ENCODE measurements at places on chromosomes 5 and 9.

DNA sequence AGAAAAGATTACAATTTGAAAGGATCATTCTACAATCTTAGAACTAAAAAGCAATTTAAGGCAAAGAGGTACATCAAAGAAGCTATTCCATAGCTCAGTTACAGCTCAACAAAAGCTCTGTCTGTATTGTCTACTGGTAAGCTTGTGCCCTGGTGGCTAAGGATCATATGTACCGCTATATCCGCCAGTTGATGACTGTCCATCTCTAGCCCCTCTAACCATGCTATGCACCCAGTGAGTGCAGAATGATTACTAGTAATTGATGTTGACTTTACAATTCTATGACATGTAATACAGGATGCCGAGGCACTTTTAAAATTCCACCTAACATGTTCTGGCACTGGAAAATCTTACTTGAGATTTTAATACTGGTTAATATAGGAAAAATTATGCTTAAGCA is 13.1 kb downstream of the LOX start:
- no peak for DNase-seq

GRCh38 chr5:43620944-43621505 is 18.0 kb downstream of the NNT start:
- no peak for DNase-seq

DNA sequence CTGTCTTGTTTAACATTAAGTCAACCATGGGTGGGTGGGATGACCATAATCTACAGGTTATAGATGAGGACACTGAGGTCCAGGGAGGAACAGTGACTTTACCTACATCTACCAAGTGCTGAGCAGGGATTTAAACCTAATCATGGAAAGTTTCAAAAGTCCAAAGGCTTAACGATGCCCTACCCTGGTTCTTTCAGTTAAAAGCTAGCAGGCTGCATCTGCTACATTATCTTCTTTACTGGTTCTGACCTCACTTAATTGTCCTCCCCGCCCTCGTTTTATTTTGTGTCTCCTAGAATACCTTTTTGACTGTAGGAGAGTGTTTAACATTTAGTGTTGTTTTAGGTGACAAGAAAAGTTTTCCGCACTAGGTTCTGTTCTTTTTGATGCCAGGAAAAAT is 735.2 kb downstream of the TLR4 start:
- no peak for DNase-seq

DNA sequence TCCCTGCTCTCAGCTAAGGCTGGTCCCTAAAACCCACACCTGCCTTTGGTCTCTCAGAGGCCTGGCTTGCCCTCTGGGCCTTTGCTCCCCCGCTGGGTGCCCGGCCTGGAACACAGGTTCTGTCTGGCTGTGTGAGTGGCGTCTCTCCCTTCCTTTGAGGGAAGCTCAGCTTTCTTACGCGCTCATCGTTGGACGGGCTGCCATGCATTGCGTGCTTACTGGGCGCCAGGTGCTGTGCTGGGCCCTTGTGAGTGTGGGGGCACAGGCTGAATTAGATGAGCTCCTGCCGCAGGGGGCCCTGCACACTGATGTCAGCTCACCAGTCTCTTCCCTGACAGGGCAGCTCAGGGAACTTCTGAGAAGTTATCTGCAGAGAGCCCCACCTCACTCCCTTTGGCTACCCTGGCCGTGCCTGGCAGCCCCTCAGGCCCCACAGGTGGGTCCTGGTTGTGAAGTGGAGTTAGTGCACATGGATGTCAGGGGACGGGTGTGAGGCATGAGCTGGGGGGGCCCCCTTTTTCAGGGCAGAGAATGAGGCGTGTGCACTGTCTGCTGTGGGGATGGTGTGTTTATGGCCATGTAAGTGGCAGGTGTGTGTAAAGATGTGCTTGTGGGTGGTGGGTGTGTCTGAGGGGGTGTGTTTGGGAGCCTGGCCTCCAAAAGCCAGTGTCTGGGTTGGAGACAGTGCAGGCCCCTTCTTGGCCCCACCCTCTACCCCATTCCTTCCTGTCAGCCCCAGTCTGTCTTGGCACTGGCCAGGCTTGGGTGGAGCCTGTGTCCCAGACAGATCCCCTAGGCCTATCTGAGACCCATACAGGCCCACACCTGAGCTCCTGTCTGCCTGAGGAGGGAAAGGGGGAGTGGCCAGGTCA is 7.5 kb upstream of the RMND5B start:
- DNase-seq: no peak

- no peak for DNase-seq
These were observed 107.6 kb downstream of the GRIA1 start for GRCh38 chr5:153598099-153598498.

DNA sequence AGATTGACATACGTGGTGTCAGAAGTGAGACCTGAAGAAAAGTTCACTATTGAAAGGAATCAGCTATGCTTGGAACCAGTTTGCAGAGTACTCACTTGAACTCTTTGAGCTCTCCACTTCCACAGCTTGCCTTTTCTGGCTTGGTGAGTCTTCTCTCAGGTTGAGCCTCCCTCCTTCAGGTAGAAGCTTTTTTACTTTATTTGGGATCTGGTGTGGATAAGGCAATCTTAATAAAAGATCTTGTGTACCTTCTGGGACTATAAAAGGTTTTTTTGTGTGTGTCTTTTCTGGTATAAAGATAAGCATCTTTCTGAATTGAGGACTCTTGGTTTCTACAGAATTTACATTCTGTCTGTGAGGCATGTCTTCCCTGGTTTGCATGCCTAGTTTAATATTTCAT is 5.4 kb upstream of the CPLANE1 start:
- no peak for DNase-seq

GRCh38 chr9:125822160-125822559 is 75.0 kb downstream of the PBX3 start:
- DNase-seq: no peak

DNA sequence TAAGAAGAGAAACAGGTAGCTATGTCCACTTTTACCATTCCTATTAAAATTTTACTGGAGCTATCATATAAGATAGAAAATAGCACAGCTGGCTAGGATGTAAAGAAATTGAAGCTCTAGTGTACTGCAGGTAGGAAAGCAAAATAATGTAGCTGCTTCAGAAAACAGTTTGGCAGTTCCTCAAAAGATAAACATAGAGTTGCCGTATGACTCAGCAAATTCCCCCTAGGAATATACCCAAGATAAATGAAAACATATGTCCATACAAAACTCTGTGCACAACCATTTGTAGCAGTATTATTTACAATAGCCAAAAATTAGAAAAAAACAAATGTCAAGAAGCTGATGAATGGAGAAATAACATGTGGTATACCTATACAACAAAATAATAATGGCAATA is 64.6 kb upstream of the SHISAL2B start:
- no peak for DNase-seq

- DNase-seq: no peak
These were observed 119.7 kb downstream of the FAM174A start for GRCh38 chr5:100654895-100655294.

GRCh38 chr9:87810679-87811178 is 71.9 kb upstream of the SPATA31E1 start:
- DNase-seq: no peak

DNA sequence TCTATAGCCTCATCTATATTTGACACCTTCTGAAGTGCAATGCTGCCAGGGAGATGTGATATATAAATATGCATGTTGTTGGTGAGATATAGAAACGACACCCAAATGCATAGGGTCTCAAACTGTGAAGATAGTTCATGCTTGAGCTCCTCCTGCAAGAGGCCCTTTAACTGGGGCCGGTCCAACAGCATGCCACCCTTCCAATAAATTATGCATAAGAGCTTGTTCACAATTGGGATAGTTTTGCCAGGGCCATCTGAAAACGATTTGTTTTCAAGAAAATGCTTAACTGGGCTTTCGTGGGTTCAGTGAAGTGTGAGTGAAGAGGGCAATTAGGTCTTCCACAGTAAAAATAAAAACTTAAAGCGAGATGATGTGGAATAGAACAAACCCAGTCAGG is 424.2 kb upstream of the WWC1 start:
- no peak for DNase-seq

DNA sequence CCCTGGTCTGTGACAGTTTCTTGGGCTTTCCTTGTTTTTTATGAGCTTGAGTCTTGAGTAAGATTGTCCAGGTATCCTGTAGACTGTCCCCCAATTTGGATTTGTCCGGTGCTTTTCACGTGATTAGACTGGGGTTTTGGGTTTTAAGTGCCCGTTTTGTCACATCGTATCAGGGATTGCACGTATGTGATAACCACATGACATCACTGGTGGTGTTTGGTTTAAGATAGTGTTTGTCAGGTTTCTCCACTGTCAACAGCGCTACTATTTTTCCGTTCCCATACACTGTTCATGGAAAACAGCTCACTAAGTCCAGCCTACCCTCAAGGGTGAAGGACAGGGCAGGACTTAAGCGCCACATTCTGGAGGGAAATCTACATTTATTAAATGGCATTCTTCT is 39.7 kb downstream of the LMNB1 start:
- no peak for DNase-seq

DNA sequence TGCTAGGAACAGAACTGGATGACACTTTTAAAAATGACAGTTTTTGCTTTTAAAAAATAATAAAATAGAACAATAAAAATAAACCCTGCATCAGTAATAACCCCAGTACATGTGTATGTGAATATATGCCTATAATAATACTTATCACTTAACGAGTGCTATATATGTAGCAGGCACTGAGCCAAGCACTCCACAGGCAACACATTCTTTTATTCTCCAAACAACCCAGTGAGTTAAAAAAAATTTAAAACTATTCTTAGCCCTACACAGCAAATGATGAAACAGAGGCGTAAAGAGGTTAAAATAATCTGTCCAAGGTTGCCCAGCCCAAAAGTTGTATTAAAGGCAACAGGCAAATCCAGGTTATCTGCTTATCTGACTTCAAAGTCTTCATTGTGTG is 124.5 kb upstream of the SMIM23 start:
- no peak for DNase-seq

GRCh38 chr9:13224366-13224765 is 55.1 kb downstream of the MPDZ start:
- DNase-seq: no peak

- DNase-seq: no peak
These were observed 5.1 kb upstream of the PCDH1 start for GRCh38 chr5:141883184-141883891.

- DNase-seq: no peak
These were observed 13.6 kb upstream of the CEP72 start for GRCh38 chr5:598564-598890.

DNA sequence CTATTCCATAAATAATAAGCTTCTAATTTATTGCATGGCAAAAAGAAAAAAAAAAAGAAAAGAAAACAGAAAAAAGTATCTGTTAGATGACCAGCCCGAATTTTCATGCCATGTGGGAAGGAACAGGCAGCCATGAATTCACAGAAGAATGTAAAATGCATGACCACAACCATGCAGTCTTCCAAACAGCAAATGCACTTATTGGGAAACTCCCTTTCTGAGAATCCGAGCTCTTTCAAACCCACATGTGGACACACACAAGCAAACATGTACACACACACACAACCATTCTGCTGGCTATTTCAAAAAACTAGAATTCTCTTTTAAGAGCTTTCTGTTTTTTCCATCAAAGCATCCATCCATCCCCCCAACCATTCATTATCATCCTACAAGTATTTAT is 236.1 kb downstream of the DNAH5 start:
- no peak for DNase-seq

- DNase-seq: no peak
These were observed 90.2 kb downstream of the TMEM174 start for GRCh38 chr5:73263001-73263710.

- DNase-seq: no peak
These were observed 126.7 kb upstream of the GRHPR start for GRCh38 chr9:37295796-37296195.

DNA sequence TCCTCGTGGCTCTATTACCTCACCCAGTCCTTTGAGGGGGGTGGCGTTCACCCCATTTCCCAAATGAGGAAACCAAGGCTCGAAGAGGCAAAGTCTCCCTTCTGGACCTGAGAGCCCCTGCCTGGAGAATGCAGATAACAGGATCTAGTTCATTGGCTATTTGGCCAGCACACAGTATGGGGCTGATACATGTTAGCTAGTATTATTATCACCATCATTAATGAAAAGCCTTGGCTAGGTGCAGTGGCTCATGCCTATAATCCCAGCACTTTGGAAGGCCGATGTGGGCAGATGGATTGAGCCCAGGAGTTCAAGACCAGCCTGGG is 4.3 kb downstream of the SH3GLB2 start:
- no peak for DNase-seq

DNA sequence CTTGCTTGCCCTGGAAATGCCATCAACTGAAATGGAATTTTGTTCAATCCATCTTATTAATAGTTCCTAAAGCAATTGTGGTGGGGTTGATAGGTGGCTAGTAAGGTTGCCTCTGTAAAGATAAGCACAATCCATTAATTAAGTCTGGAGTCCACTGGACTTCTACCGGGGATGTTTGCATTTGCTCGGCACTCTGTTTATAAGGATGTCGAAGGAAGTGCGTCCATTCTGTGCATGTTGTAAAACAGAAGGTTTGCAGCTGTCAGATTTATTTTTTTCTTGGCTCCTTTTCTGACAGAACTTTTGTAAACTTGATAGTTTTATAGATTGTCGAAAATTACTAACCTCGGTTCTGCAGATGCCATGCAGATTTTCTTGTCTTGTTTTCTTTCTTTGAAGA is 12.8 kb upstream of the TNFAIP8 start:
- no peak for DNase-seq

DNA sequence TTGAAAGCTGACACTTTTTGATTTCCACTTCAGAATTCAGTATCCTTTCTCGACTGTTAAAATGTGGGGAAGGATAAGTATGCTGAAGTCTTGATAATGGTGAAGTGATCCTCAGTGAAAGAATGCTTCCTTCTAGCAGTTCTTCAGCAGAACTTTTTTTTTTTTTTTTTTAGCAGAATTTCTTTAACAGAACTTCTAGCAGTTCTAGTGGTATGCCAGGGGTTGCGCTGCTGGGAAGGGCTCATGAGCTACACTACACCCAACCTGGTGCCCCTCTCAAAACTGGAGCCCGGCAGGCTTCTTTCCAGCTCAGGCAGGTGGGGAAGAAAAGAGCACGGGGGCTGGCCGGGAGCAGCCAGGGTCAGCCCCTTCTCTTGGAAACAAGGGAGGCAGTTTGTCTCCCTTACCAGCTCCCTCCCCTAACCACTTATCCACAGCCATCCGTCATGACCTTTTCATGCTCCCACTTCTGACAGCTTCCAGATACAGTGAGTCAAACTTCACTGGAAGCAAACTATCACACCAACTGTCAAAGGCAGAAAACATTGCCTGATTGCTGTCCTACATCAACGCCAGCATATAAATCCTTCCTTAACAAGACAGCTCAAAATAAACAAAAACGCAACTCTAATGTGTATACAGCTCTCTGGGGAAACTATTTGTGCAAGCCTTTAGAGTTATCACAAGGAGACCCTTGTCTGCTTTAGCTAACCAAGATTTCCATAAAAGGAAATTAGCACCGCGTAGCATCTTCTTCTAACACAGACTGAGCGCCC is 211.5 kb downstream of the GAPVD1 start:
- DNase-seq: no peak

DNA sequence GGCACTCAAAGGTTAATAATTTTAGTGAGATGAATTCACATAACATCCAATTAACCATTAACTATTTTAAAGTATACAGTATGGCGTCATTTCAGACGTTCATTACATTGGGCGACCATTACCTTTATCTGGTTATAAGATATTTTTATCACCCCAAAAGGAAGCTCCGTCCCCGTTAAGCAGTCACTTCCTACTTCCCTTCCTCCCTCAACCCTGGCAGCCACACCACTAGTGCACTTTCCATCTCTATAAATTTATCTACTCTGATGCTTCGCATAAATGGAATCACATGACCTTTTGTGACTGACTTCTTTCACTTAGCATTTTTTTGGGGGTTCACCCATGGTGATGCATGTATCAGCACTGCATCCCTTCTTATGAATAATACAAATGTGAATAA is 168.3 kb upstream of the PUM3 start:
- no peak for DNase-seq

Data from cortex of kidney (tissue), 1 donor.